ENCODE measurements at places on chromosomes 7 and 10.

GRCh38 chr7:80505900-80506500, 5.9 kb downstream of the GNAT3 start:
- H3K36me3 ChIP-seq, result no peaks in the 10 kb centered on the region
- no peak for DNase-seq
- H3K27me3 ChIP-seq, result no peaks in the 10 kb centered on the region
- no peak overlapping the region for H3K27ac ChIP-seq
- no peaks in the 10 kb centered on the region for H3K4me1 ChIP-seq

- no peak overlapping the region for H3K27ac ChIP-seq
- no peak overlapping the region for H3K4me3 ChIP-seq
- DNase-seq, result no peak
- H3K4me1 ChIP-seq, result no peaks in the 10 kb centered on the region
These were observed 73.9 kb downstream of the SEMA3C start for GRCh38 chr7:80844916-80845315.

DNA sequence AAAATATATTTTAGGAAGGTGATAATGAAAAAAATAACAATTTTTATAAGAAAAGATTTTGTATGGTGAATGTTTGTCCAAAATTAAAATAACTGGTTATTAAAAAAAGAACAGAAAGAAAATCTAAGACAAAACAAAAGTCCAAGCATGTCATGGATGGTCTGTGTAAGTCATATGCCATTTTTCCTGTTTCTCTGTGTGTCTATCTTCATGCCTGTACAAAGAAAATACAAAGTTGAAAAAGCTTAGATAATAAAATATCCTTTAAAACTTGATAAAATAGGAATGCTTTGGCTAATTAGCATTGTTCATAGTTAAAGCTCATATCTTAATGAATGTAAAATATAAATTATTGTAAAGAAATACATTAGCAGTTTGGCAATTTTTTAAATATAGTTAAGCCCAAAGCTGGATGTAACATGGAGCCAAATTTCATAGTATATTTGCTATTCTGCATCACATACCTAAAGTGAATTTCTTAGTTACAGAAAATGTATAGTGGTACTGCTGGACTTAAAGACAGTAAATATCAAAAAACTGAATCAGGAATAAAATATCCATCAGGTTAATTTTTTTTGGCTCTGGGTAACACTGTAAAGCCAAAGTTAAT, 661.1 kb downstream of the PCDH15 start:
- no peak overlapping the region for H3K4me3 ChIP-seq
- no peak for DNase-seq
- H3K27ac ChIP-seq, result no peak overlapping the region
- no peaks in the 10 kb centered on the region for H3K4me1 ChIP-seq
- no peaks in the 10 kb centered on the region for H3K36me3 ChIP-seq

DNA sequence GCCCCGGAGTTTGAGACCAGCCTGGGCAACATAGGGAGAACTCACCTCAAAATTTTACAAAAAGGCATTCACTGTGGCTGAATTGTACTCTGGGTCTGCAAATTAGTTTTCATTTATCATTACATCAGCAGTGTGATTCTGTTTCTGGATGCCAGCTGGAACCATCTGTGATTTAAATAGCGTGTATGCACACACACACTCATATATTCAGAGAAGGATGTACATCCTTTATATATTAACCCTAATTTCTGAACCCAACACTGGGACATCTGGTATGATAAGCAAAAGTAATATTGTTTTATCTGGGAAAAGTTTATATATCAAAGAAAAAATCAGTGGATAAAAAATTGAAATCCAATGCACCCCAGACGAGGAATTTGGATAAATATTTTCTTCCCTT, 33.8 kb upstream of the LYZL1 start:
- no peaks in the 10 kb centered on the region for H3K4me1 ChIP-seq
- no peaks in the 10 kb centered on the region for H3K27me3 ChIP-seq
- no peaks in the 10 kb centered on the region for H3K36me3 ChIP-seq
- no peak for DNase-seq
- no peak overlapping the region for H3K4me3 ChIP-seq
- H3K27ac ChIP-seq, result no peak overlapping the region

DNA sequence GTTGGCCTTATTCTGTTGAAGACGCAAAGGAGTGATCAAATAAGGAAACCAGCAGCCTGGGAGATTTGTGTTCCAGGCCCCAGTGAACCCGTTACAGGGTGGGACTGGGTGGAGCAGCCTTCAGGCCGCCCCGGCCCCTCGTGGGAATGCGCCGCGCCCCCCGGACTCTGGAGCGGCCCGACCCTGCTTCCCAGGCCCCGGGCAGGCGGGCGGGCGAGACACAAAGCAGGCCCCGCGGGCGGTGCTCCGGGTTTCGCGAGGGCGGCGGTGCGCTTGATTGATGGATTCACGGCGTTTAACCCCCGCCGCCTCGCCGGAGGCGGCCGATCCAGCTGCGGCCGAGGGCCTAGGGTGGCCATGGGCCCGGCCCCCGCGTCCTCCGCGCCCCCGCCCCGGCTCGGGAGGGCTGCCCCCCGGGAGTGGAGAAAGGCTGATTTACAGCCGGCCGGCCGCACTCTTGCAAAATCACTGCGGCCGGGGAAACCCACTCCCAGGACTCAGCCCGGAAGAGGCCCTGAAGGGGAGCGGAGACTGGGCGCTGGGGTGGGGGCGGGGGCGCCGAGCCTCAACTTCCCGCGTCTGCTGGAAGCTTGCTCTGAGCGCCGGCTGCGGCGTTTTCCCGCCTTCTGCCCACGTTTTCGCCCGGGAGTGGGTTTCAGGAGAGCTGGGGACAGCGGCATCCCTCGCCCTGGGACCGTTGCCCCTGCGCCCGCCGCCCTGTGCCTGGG, 299.6 kb upstream of the NFE2L3 start:
- no peak overlapping the region for H3K27ac ChIP-seq
- H3K4me3 ChIP-seq, result peak overlapping the region; percentile 76
- peaks cover 4% of the 10 kb centered on the region for H3K36me3 ChIP-seq
- DNase-seq, result peak; percentile 32

GRCh38 chr7:104653825-104654401, 325.5 kb downstream of the LHFPL3 start:
- H3K27ac ChIP-seq, result no peak overlapping the region
- peaks cover 2% of the 10 kb centered on the region for H3K27me3 ChIP-seq
- H3K4me1 ChIP-seq, result no peaks in the 10 kb centered on the region
- H3K4me3 ChIP-seq, result no peak overlapping the region
- no peaks in the 10 kb centered on the region for H3K36me3 ChIP-seq

- no peaks in the 10 kb centered on the region for H3K36me3 ChIP-seq
- H3K27me3 ChIP-seq, result no peaks in the 10 kb centered on the region
- H3K27ac ChIP-seq, result no peak overlapping the region
- DNase-seq, result no peak
- H3K4me1 ChIP-seq, result no peaks in the 10 kb centered on the region
These were observed 41.4 kb upstream of the SGCE start for GRCh38 chr7:94697035-94697974.

DNA sequence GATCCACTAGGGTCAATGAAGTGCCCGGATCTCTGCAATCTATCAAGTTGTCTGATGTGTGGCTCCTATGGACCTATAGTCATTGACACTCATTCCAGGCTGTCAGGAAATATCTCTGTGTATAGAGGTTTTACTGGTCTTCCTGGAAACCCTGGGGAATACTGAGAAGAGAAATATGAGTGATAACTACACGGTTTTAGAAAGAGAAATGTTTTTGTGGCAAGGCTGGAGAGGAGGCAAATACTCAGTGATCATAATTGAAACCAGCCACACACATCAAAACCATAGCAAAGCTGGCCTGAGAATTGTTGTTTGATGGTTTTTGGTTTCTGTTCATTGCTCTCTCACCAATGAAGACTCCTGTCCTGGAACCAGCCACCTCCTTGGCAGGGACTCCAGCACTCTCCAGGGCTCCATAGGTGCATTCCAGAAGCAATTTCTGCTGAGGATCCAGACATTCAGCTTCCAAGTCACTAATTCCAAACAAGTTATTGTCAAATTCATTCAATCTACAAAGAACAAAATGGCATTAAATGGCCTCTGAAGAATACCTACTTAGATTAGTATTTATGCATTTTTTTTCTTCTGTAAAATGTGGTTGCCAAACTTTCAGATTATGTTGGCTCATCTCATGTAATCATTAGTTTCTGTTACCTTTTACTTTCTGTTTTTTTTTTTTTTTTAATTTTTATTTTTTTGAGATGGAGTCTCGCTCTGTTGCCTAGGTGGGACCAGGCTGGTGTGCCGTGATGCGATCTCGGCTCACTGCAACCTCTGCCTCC, 108.6 kb upstream of the ABI1 start:
- H3K27me3 ChIP-seq, result no peaks in the 10 kb centered on the region
- peak overlapping the region; percentile 56 for H3K27ac ChIP-seq
- peaks cover 26% of the 10 kb centered on the region for H3K4me1 ChIP-seq
- H3K4me3 ChIP-seq, result peak overlapping the region; percentile 33
- DNase-seq, result peak; percentile 29
- H3K36me3 ChIP-seq, result peaks cover 5% of the 10 kb centered on the region

- DNase-seq, result no peak
- H3K4me3 ChIP-seq, result peak within 1 kb of the TSS; percentile 48
- peaks cover 77% of the 10 kb centered on the region for H3K27me3 ChIP-seq
- peaks cover 4% of the 10 kb centered on the region for H3K4me1 ChIP-seq
- no peaks in the 10 kb centered on the region for H3K36me3 ChIP-seq
These were observed at the start of gene WNT2 for GRCh38 chr7:117322741-117323304. Gene WNT2 (minus strand): TSS chr7:117323058. CDS start chr7:117322989, 69 bp downstream.

GRCh38 chr10:17081431-17081830, 48.2 kb downstream of the CUBN start:
- H3K4me3 ChIP-seq, result no peak overlapping the region
- H3K4me1 ChIP-seq, result peaks cover 5% of the 10 kb centered on the region
- no peak overlapping the region for H3K27ac ChIP-seq
- no peaks in the 10 kb centered on the region for H3K36me3 ChIP-seq
- H3K27me3 ChIP-seq, result peaks cover 16% of the 10 kb centered on the region

DNA sequence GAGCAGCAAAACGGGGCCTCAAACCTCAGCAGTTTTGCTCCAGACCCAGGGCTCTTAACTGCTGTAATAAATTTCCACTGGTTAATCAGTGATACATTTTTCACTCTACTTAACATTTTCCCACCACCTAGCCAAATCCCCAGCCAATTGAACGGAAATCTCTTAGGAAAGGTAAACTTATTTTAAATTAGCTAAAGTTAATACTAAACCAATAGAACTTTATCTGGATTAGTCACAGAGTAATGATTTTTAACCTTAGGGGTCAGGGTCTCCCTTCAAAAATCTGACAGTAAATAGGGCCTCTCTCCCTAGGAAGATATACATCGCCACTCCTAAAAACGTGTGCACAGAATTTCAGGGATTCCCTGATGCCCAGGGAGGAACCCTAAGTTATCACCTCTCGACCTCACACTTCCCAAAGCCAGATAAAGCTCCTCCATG, 87.4 kb upstream of the KMT2E start:
- no peak for DNase-seq
- no peak overlapping the region for H3K4me3 ChIP-seq
- H3K27me3 ChIP-seq, result no peaks in the 10 kb centered on the region
- H3K36me3 ChIP-seq, result no peaks in the 10 kb centered on the region
